Karpas-422 (cell line): ENCODE measurements at places on chromosomes 12 and 14. TPM values are rescaled to one million over a fixed set of nuclear protein-coding genes. Genes with fewer than 3 reads are reported as not detected.

LRRC10 gene
- not detected in 2 replicates for total RNA-seq

CCT2 gene
- 205 and 311 TPM in 2 replicates for total RNA-seq

REM2 gene
- total RNA-seq: 0.51 TPM in 1 of 2 replicates, not detected in the other

SPIC gene
- not detected in 2 replicates for total RNA-seq

EML5 gene
- total RNA-seq: 0.37 and 0.79 TPM in 2 replicates

ACOT6 gene
- total RNA-seq: not detected in 2 replicates

SELPLG gene
- total RNA-seq: 0.97 and 2.5 TPM in 2 replicates

TAS2R50 gene
- 3.9 and 12.0 TPM in 2 replicates for total RNA-seq

IL23A gene
- 5.9 and 8.1 TPM in 2 replicates for total RNA-seq

TAS2R20 gene
- total RNA-seq: 4.0 and 18.2 TPM in 2 replicates

GUCY2C gene
- 0.07 and 0.48 TPM in 2 replicates for total RNA-seq

SERPINA6 gene
- total RNA-seq: not detected in 2 replicates

MBIP gene
- total RNA-seq: 24.5 and 49.7 TPM in 2 replicates

NRIP2 gene
- total RNA-seq: not detected in 2 replicates

TBC1D30 gene
- total RNA-seq: 7.1 and 15.5 TPM in 2 replicates

CIDEB gene
- total RNA-seq: 7.1 and 9.9 TPM in 2 replicates

C1S gene
- total RNA-seq: 4.7 TPM in 1 of 2 replicates, not detected in the other

LIN7A gene
- 0.04 and 0.15 TPM in 2 replicates for total RNA-seq

PRB2 gene
- not detected in 2 replicates for total RNA-seq

BTG1 gene
- 6.8 and 12.4 TPM in 2 replicates for total RNA-seq

PTPN21 gene
- 0.04 TPM in 1 of 2 replicates, not detected in the other for total RNA-seq

SPRYD4 gene
- 3.4 and 4.6 TPM in 2 replicates for total RNA-seq

FBLN5 gene
- total RNA-seq: not detected in 2 replicates

SYNDIG1L gene
- total RNA-seq: not detected in 2 replicates

CBLN3 gene
- total RNA-seq: 1.1 and 3.6 TPM in 2 replicates

KRT76 gene
- not detected in 2 replicates for total RNA-seq

GPRC5A gene
- total RNA-seq: not detected in 2 replicates

STON2 gene
- not detected in 2 replicates for total RNA-seq
